HepG2 (cell line): ENCODE measurements at places on chromosomes 2 and 18.

- no peak for DNase-seq
Observed at GRCh38 chr2:227853765-227854271, 17.6 kb upstream of the DAW1 start.

- no peak for DNase-seq
Observed at GRCh38 chr2:111119822-111120252, 877 bp upstream of the BCL2L11 start.

- no peak for DNase-seq
Observed at GRCh38 chr2:9196637-9197036, 10.0 kb upstream of the ASAP2 start.

- DNase-seq = no peak
Observed at GRCh38 chr2:39068299-39069135, 52.3 kb downstream of the SOS1 start.

- peak; percentile 30 for DNase-seq
Observed at GRCh38 chr2:197286805-197287595, 23.6 kb downstream of the ANKRD44 start.

DNA sequence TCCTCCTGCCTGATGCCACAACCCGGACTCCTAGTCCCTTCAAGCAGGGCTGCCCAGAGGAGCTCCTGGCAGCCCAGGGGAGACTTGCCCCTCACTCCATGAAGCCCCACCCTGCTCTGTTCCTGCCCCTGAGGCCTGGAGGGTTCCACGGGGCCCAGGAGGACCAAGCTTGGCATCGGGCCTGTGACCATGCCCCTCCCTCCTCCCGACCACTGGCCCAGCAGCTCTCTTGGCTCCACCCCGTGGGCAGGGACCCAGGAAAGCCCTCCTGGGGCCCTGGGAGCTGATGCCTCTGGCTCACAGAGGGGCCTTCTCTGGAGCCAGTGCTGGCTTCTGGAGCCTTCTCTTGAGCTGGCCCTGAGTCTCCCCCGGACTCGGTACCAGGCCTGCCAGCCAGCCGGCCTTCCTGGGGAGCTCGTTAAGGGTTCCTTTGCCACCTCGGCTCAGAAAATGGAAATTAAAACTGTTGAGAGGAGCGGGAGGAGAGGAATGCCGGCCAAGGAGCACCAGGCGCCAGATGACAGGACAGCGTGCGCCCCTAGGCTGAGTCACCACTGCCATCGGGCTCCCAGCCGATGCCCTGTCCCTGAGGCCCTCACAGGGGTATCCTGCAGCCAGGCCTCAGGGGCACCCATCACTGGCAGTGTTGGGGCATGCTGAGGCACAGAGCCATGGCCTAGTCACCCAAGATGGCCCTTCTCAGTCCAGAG, 40.6 kb upstream of the SNED1 start:
- peak; percentile 33 for DNase-seq

DNA sequence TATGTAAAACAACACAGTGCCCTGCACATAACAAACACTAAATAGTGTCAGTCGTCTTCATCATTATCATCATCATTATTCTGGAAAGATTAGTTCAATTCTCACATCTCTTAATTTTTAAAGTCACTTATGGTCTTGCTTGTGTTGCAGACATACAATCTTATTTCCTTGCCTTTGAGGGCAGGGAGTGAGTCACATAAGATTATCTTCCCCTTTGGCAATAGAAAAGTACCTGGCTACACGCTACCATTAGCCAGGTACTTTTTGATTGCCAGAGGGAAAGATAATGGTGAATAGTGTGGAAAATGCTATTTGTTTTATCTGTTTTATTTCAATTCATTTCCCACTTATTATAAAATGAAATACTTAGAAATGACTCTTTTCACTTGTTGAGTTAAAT, 76.6 kb upstream of the RMDN2 start:
- DNase-seq = no peak

GRCh38 chr2:63743170-63743981, 98.3 kb upstream of the UGP2 start:
- DNase-seq = no peak
